ENCODE measurements at places on chromosomes 5 and 9. TPM values are rescaled to one million over a fixed set of nuclear protein-coding genes. Genes with fewer than 3 reads are reported as not detected.

Gene RORB
- 0.11 TPM for polyA plus RNA-seq

Gene LAMC3
- polyA plus RNA-seq = 3.1 TPM

Gene EGR1
- 177 TPM for polyA plus RNA-seq

Gene LHX6
- 3.7 TPM for polyA plus RNA-seq
